ENCODE measurements at places on chromosomes 12 and 14.

- DNase-seq, result no peak
These were observed 957.5 kb downstream of the SLC6A15 start for GRCh38 chr12:83954956-83955601.

DNA sequence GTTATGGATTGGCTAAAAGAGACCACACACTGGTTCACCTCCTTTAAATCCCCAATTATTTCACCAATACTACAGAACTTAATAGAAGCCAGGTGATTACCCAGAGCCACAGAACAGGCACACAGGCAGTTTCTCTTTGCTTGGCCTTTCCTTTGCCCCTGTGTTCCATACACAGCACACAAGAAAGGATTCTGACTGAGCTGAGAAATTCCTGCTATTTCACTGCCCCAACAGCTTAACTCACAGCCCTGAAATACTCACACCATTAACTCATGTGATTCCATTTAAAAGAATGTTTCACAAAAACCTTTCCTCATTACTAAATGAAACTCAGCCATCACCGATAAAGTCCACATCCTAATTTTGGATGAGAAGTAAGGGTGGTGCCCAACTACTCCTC lies 133.6 kb downstream of the MED13L start:
- DNase-seq, result no peak

DNA sequence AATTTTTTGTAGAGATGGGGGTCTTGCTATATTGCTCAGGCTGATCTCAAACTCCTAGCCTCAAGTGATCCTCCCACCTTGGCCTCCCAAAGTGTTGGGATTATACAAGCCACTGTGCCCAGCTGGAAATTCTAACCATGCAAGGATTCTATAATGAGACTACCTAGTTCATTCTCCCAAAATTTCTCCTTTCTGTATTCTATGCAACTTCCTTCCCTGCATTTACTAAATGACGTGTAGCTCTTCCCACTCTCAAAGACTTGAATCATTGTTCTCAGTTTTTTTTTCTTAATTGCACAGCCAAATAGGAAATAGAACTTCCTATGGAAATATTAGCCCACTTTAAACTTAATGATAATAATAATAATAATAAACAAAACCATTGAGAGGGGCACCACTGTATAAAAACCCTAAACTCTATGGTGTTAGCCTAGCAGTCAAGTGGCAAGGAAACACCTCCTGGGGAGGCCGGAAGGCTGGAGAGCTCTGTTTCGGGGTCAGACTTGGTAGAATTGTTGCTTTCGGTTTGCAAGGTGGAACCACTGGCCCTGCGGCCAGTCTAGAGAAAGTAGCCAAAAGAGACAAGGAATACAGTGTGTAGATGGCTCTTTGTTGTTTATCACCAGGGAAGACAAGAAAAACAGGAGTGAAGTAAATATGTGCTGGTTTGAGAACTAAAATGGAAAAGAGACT lies 40.0 kb upstream of the TESC start:
- no peak for DNase-seq

DNA sequence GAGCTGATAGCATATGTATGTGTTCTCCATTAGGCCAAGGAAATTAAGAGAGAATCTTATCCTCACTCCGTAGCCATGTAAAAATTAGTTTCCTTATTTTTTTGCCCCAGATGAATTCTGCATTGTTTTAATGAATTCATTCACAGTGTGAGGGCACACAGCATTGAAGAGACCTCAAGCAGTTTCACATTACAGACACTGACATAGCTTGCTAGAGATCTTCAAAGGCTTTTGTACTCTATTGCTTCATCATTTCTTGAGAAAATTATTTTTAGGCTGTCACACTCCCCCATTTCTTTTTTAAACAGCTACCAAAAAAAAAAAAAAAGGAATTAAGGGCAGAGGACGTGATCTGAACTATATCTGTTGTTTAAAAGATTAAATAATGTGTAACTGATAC lies 251.1 kb downstream of the BCAT1 start:
- DNase-seq, result no peak

GRCh38 chr14:39368261-39368959 lies 63.8 kb downstream of the FBXO33 start:
- DNase-seq, result no peak

DNA sequence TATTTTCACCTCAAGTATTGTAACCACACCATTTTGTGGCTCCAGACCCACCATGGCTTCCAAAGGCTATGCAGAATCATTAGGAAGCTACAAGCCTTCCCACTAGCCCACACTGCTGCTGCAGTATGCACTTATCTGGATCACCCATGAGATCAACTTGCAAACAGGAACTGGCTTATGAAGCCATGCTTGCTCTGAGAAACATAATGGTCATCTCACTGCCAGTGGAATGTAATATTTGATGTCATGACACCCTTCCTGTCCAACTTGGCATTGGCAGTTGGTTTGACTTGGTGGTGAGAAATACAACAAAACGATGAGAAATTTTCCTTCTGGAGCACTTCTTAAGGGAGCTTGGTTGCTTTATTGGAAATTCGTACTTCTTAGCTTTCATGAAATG lies 69.3 kb upstream of the FRMD6 start:
- DNase-seq, result no peak

- DNase-seq, result no peak
These were observed 41.1 kb upstream of the CFAP54 start for GRCh38 chr12:96448300-96448699.

DNA sequence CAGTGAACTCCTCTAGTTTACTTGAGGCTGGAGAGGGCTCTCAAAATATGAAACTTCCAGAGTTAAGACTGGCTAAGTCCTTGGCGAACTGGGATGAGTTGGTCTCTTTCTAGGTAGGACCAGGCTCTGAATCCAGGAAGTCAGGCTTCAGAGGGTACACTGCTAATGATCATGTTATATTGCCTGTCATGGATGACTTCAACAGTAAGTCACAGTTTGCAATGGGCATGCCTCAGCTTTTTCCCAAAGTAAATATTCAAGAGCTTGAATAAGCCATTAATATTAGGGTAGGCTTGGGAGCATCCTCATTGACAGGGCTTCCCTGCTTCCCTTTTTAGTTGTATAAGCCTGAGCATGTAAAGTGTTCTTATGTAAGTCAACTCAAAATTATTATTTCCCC lies 61.7 kb upstream of the PTHLH start:
- DNase-seq, result no peak

GRCh38 chr14:100191584-100192249 lies 32.3 kb upstream of the DEGS2 start:
- DNase-seq, result no peak

Data from activated T-cell treated with anti-CD3 and anti-CD28 coated beads, Interleukin-2, amount 50 U/mL, for 24 hours (primary cell).